SJCRH30 (cell line): ENCODE measurements at places on chromosomes 16 and 17.

- H3K27me3 ChIP-seq: no peaks in the 10 kb centered on the region
- no peak overlapping the region for H3K4me3 ChIP-seq
- peaks cover 22% of the 10 kb centered on the region for H3K36me3 ChIP-seq
- H3K4me1 ChIP-seq: no peaks in the 10 kb centered on the region
- no peak for DNase-seq
Measured at GRCh38 chr16:14539631-14540030, 90.4 kb downstream of the PARN start.

DNA sequence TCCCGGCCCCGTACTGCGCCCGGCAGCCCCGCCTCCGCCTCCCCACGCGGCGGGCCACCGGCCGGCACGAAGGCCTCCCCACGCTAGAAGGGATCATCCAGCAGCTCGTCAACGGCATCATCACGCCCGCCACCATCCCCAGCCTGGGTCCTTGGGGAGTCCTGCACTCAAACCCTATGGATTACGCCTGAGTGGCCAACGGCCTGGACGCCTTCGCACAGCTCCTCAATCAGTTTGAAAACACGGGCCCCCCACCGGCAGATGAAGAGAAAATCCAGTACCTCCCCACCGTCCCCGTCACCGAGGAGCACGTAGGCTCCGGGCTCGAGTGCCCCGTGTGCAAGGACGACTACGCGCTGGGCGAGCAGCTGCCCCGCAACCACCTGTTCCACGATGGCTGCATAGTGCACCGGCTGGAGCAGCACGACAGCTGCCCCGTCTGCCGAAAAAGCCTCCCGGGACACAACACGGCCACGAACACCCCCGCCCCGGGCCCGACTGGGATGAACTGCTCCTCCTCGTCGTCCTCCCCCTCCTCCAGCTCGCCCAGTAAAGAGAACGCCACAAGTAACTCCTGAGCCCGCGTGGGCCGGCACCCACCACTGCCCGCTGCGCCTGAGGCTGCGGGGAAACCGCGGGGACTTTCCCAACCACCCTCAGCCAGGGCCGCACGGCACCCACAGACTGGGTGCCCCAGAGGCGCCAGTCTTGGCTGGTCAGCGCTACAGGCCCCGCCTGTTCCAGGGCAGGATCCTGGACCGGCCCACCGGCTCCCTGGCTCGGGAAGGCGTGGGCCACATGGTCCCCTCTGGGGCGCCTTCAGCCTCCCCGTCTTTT, 39.0 kb upstream of the AKAP1 start:
- no peaks in the 10 kb centered on the region for H3K4me1 ChIP-seq
- DNase-seq: peak; percentile 86
- peak overlapping the region; percentile 82 for H3K27ac ChIP-seq
- no peaks in the 10 kb centered on the region for H3K27me3 ChIP-seq
- H3K36me3 ChIP-seq: no peaks in the 10 kb centered on the region

- H3K27ac ChIP-seq: no peak overlapping the region
- no peak overlapping the region for H3K4me3 ChIP-seq
- H3K36me3 ChIP-seq: no peaks in the 10 kb centered on the region
- H3K27me3 ChIP-seq: 0 out of 2 replicates have a peak, but pooled peaks cover 5% of the 10 kb centered on the region
Measured at GRCh38 chr16:57004387-57005250, 15.3 kb downstream of the NLRC5 start.

DNA sequence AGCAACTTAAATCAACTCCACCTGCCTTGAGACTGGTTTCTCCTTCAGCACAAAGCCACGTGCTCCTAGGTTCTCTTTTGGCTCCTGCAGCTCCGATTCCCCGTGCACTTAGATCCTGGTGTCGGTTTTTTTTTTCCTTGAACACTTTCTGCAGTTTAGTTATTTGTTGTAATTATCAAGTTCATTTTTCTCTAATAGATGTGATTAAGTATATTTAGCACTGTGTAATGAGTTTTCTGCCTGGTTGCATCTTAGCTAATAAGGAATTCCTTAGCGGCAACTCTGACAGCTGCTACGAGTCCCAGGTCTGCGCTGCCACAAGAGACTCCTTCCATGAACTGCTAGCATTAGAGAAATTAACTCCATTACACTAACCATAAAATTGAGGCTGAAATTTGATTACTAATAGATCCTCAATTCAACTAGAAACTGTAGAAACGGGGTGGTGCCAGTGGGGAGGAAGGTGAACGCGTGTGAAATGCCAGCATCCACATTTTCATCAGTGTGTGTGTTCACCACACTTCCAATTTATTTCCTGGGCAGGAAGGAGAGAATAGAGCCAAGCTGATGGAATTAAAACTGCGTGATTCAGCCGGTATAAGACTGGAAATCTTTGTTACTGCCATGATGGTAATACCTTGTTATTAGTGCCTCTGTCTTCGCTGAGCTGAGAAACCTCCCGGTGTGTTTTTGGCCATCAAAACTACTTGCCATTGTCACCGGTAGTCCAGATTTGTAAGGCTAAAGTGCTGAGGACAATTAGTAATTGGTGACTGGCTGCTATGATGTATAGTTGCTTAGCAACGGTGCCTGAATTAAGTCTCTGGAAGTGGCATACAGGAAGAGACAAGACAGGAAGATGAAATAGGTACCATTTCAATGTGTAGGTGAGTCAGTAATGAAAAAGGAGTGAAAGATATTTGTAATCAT, 232.4 kb downstream of the IRX3 start:
- H3K4me1 ChIP-seq: 0 out of 2 replicates have a peak, but pooled peaks cover 6% of the 10 kb centered on the region
- H3K27ac ChIP-seq: no peak overlapping the region
- H3K36me3 ChIP-seq: no peaks in the 10 kb centered on the region
- H3K4me3 ChIP-seq: no peak overlapping the region
- no peaks in the 10 kb centered on the region for H3K27me3 ChIP-seq
- DNase-seq: no peak

GRCh38 chr17:79465011-79465680, 145.7 kb downstream of the RBFOX3 start:
- no peaks in the 10 kb centered on the region for H3K36me3 ChIP-seq
- no peak overlapping the region for H3K27ac ChIP-seq
- no peak for DNase-seq
- no peak overlapping the region for H3K4me3 ChIP-seq
- H3K27me3 ChIP-seq: peaks cover 20% of the 10 kb centered on the region

- no peak overlapping the region for H3K27ac ChIP-seq
- H3K27me3 ChIP-seq: no peaks in the 10 kb centered on the region; the same call in 1 of the 2 replicates
Measured at GRCh38 chr17:14510136-14510535, 209.3 kb downstream of the HS3ST3B1 start.

GRCh38 chr17:50203086-50203485, 1.7 kb upstream of the COL1A1 start:
- H3K27ac ChIP-seq: no peak overlapping the region
- H3K4me1 ChIP-seq: peaks cover 6% of the 10 kb centered on the region
- H3K36me3 ChIP-seq: no peaks in the 10 kb centered on the region
- peaks cover 12% of the 10 kb centered on the region for H3K27me3 ChIP-seq
- no peak overlapping the region for H3K4me3 ChIP-seq

GRCh38 chr16:64882078-64882784, 239.6 kb downstream of the CDH11 start:
- no peak overlapping the region for H3K4me3 ChIP-seq
- H3K4me1 ChIP-seq: no peaks in the 10 kb centered on the region
- no peak overlapping the region for H3K27ac ChIP-seq
- H3K27me3 ChIP-seq: no peaks in the 10 kb centered on the region
- DNase-seq: no peak
- no peaks in the 10 kb centered on the region for H3K36me3 ChIP-seq

DNA sequence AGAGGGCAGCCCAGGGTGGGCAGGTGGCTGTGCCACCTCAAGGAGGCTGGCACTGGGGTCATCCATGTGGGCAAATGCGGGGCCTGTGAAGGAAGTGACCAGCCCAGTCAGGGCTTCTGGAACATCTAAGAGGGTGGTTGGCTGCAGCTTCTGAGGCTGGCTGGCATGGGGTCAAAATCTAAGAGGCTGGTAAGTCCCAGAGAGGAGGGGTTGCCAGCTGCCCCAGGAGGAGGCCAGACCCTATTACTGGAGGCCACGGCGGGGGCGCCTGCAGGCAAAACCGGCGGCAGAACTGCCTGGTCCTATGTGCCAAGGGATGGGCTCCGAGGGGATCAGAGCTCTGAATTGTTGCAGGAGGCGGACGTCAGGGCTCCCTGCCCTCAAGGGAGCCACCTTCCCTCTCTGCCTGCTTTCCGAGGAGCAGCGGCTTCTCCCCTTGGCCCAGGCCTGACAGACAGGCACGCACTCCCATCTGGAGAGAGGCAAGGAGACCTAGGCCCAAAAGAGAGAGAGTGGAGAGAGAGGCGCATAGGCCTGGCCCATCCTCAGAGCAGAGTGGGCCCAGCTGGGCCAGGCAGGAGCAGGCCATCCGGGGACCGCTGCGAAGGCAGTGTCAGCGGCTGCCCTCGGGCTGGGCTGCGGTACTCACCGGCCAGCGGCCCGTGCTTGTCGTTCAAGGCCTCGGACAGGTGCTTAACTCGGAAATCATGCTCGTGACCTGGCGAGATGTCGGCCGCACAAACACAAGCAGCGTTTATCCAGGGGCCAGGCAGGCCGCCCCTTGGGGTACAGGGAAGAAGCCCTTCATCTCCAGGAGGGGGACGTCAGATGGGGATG, 10.9 kb downstream of the ZACN start:
- no peak overlapping the region for H3K4me3 ChIP-seq
- H3K36me3 ChIP-seq: peaks cover 52% of the 10 kb centered on the region
- H3K27ac ChIP-seq: no peak overlapping the region
- no peak for DNase-seq

DNA sequence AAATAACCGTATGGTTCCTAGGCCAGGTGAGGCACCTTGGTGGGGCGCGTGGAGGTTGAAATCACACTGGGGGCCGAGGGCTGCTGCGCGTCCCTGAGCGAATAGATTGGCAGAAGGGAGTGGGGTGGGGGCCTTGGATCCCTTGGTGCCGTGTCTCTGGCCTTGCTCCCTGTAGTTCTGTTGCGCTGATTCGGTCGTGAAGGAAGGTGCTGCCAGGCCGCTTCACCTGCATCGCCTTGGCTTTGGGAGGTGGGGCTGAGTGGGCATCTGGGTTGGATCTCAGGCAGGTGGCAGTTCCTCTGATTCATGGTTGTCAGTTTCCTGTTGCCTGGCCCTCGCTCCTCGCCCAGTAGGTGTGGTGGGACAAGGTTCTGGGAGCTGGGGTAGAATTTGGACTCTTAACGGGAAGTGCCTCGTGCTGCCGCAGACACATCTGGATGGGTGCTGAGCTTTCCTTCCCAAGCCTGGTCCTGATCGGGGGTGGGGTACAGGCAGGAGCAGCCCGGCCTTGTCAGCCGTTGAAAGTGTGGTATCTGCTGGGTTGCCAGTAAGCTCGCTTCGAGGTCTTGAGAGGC, 30.1 kb downstream of the PGS1 start:
- no peak for DNase-seq
- peaks cover 22% of the 10 kb centered on the region for H3K36me3 ChIP-seq
- peaks cover 60% of the 10 kb centered on the region for H3K4me1 ChIP-seq
- no peak overlapping the region for H3K4me3 ChIP-seq

DNA sequence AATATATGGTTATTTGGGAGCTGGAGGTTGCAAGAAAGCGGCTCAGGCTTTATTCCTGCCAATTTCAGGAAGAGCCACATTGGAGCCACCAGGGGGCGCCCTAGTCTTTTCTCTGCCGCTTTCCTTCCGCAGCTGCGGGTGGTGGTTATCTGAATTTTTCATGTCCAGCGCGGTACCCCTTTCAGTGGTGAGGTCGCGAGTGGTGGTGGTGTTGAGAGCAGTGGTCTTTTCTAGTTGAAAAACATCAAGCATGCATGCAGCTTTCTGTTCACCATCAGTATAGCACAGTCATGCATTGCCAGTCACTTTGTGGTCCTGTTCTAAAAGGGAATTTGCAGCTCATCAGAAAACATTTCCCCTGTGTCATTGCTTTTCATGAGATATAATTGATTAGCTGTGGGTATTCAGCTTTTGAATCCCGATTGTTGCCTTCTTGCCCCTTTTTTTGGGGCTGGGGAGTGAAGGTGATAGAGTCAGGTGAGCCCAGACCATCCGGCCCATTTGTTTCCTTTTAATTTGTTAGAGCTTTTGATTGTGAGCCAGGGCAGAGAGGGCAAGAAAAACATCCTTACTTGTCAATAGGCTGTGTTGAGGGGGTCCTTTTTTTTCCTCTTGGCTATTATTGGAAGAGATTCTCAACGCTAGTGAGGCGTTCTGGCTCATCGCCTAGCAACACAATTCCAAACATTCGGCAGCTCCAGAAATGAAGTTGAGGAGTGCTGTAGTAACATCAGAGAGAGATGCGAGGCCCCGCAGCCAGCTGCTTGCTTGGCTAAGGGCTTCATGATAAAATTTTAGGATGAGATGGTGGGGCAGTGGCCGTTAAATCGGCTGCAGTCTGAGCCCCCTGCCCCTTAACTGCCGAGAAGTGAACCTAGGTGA, 119.0 kb downstream of the SNX29 start:
- H3K27me3 ChIP-seq: no peaks in the 10 kb centered on the region
- H3K27ac ChIP-seq: no peak overlapping the region
- H3K4me3 ChIP-seq: no peak overlapping the region
- peak; percentile 58 for DNase-seq

- no peak overlapping the region for H3K4me3 ChIP-seq
- no peak for DNase-seq
- no peaks in the 10 kb centered on the region for H3K36me3 ChIP-seq
Measured at GRCh38 chr16:58913456-58913855, 179.3 kb upstream of the GOT2 start.

GRCh38 chr16:24955975-24956731, 59.0 kb downstream of the ARHGAP17 start:
- H3K4me3 ChIP-seq: no peak overlapping the region
- peaks cover 23% of the 10 kb centered on the region for H3K36me3 ChIP-seq
- no peak for DNase-seq
- no peaks in the 10 kb centered on the region for H3K4me1 ChIP-seq
- no peak overlapping the region for H3K27ac ChIP-seq
- no peaks in the 10 kb centered on the region for H3K27me3 ChIP-seq

DNA sequence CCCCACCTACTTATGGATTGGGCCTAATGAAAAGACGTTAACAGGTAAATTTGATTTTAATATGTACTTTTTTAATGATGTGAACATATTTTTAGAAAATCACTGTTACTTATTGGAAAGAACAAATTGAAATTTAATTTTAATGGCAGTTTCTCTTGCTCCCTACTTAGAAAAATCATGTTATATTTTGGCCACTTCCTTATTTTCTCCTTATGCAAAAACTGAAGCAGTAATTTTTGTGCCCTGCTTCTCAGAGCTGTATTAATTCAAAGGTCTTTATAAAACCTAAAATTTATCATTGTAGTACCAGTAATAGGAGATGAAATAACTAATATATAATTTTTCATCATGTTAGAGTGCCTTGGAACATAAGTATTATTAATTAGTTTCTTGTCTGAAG, 2.8 kb downstream of the ZPBP2 start:
- no peaks in the 10 kb centered on the region for H3K27me3 ChIP-seq
- no peak for DNase-seq
- no peak overlapping the region for H3K27ac ChIP-seq
- H3K4me1 ChIP-seq: no peaks in the 10 kb centered on the region
- no peaks in the 10 kb centered on the region for H3K36me3 ChIP-seq
- no peak overlapping the region for H3K4me3 ChIP-seq

GRCh38 chr17:34981538-34982241, 1.4 kb downstream of the LIG3 start:
- H3K27ac ChIP-seq: peak overlapping the region; percentile 95
- 0 out of 2 replicates have a peak, but pooled peaks cover 5% of the 10 kb centered on the region for H3K4me1 ChIP-seq
- no peak for DNase-seq
- H3K4me3 ChIP-seq: peak overlapping the region; percentile 90
- no peaks in the 10 kb centered on the region for H3K27me3 ChIP-seq
